ENCODE measurements at places on chromosomes 13 and 19.
A peak's percentile ranks its signal among the peaks of the same experiment; 100 is the strongest.

DNA sequence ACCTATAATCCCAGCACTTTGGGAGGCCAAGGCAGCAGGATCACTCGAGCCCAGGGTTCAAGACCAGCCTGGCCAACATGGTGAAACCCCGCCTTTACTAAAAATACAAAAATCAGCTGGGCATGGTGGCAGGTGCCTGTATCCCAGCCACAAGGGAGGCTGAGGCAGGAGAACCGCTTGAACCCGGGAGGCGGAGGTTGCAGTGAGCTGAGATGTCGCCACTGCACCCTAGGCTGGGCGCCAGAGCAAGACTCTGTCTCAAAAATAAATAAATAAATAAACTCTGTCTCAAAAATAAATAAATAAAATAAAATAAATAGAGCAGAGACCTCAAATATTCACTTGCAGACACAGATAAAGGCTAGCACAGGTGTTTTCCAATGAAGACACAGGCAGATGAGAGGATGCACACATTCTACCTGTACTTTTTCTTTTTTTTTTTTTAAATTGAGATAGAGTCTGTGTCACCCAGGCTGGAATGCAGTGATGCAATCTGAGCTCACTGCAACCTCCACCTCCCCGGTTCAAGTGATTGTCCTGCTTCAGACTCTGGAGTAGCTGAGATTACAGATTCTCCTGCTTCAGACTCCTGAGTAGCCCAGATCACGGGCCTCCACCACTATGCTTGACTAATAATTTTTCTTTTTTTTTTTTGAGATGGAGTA lies 2.7 kb upstream of the RPS16 start:
- DNase-seq = no peak

- DNase-seq = no peak
Observed at GRCh38 chr19:19533841-19534240, 4.2 kb upstream of the CILP2 start.

DNA sequence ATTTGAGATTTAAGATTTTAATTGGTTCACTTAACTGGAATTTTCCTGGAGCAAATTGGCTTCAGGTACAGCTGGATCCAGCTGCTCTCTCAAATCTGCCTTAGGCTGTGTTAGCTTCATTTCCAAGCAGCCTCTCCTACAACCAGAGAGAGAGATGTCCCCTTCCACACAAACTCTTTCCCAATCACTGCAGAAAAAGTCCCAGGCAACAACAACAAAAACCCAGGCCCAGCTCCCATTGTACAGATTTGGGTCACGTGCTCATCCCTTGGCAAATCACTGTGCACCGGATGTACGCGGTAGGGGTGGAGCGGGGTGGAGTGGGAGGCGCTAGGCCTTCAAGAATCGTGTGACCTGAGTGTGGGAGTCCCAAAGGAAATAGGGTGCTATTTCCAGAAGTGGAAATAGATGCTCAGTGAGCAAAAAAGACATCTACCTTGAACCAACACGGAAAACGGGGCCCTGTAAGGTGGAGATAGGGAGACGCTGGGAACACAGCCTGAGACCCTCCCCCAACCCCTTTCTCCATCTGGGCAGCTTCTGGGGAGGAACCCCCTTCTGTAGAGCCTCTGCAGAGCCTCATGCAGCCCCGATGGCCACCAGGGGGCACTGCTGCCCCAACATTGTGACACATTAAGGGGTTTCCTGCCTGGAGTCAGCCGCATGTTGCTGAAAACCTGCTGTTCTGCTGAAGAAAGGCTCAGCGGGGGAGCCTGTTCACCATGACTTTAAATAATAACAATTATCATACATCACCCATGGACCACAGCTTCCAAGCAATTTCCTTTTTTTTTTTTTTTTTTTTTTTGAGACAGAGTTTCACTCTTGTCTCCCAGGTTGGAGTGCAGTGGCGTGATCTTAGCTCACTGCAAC lies 25.4 kb downstream of the HPN start:
- DNase-seq = peak; percentile 86

DNA sequence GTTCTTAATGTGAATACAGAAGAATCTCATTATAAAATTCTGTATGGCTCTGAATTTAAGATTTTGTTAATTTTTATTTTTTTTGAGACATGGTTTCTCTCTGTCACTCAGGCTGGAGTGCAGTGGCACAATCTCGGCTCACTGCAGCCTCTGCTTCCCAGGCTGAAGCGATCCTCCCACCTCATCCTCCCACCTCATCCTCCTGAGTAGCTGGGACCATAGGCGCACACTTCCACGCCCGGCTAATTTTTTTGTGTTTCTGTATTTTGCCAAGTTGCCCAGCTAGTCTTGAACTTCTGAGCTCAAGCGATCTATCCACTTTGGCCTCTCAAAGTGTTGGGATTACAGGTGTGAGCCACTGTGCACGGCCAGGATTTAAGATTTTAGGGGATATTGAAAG lies 14.3 kb downstream of the CYP2A7 start:
- no peak for DNase-seq

- DNase-seq = no peak
Observed at GRCh38 chr19:54727562-54727961, 3.3 kb downstream of the KIR3DL3 start.

GRCh38 chr13:44826591-44827350 lies 162.5 kb downstream of the NUFIP1 start:
- DNase-seq = no peak

DNA sequence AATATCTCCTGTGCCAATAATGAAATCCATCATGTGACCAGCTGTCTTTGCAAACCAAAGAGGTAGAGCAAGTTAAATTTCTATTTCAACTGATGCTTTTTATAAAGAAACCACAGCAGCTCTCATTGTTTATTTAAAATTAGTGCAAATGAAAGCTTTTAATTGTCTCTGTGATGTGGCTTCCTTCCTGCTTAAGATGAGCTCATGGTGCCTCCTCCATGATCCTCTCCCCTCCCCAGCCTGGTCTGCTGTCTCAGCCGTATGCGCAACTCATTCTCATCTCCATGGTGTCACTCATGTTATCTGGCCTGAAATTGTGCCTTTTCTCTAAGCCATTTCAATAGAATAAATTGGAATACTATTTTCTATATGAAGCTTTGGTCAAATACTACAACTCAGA lies 270.6 kb downstream of the FGF14 start:
- no peak for DNase-seq

GRCh38 chr13:101545521-101545920 lies 93.0 kb downstream of the ITGBL1 start:
- no peak for DNase-seq

- no peak for DNase-seq
Observed at GRCh38 chr19:17737690-17738153, 13.6 kb upstream of the FCHO1 start.

DNA sequence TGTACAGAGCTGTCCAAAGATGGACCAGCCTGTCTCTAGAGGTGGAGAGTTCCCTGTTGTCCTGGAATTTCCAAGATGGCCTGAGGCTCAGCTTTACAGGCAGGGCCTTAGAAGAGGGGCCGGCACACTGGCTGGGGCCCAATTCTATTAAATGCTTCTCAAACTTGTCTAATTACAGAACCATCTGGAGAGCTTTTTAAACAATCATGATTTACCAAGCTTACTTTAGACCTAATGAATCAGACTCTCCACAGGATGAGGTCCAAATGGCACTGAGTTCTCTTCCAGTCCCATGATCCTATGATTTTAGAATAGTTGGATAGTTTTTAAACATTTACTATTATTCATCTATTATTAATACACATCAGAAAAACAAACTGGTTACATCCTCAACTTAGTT lies 123.5 kb downstream of the DNAJC3 start:
- no peak for DNase-seq

- DNase-seq = peak; percentile 48
Observed at GRCh38 chr19:17778251-17778967, 16.5 kb upstream of the B3GNT3 start.

DNA sequence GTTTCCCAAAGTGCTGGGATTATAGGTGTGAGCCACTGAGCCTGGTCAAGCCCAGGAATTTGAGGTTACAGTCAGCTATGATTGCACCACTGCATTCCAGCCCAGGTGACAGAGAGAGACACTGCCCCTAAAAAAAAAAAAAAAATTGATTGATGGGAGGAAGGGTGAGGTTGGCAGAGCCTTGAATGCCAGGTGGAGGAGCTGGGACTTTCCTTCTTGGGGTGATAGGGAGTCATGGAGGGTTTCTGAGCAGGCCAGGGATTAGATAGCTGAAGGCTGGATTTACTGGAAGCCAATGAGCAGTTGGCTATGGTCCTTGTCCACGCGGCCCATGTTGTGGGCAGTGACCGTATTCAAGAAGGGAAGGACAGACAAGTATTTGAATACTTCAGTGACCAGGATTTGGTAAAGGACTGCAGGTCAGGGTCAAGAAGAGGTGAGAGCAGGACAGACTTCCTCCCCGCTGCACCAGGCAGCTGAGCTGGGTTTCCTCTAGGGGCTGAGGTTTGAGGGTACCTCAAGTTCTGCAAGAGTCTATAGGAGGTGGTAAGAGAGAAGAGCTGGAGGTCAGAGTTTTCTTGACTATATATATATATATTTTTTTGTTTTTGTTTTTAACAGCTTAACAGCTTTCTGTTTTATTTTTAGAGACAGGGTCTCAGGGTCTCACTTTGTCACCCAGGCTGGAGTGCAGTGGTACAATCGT lies 6.9 kb upstream of the ICAM4 start:
- DNase-seq = no peak

- no peak for DNase-seq
Observed at GRCh38 chr19:31139871-31140505, 209.2 kb downstream of the TSHZ3 start.
